ENCODE measurements at places on chromosomes 1 and 21.

- no peak for DNase-seq
These were observed 2.1 kb upstream of the KLHDC9 start for GRCh38 chr1:161096015-161096414.

- DNase-seq: no peak
These were observed 12.8 kb downstream of the PSRC1 start for GRCh38 chr1:109269981-109270622.

DNA sequence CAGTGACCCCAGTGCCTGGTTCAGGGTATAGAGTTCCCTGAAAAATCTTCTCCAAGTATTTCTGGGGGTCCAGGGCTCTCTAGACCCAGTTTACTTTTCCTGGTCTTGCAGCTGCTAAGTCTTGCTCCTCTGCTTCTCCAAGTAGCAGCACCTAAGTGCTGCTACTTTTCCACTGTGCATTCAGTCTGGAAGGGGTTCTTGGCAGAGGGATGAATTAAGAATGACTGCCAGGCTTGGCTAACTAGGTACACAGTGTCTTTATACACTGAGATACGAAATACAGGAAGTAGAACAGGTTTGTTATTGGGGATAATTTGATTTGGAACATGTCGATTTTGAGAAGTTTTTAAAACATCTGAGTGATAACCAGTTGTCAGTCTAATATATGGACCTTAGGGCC is 24.2 kb upstream of the ERICH3 start:
- no peak for DNase-seq

- no peak for DNase-seq
These were observed 62.6 kb downstream of the ROR1 start for GRCh38 chr1:63836374-63836773.

DNA sequence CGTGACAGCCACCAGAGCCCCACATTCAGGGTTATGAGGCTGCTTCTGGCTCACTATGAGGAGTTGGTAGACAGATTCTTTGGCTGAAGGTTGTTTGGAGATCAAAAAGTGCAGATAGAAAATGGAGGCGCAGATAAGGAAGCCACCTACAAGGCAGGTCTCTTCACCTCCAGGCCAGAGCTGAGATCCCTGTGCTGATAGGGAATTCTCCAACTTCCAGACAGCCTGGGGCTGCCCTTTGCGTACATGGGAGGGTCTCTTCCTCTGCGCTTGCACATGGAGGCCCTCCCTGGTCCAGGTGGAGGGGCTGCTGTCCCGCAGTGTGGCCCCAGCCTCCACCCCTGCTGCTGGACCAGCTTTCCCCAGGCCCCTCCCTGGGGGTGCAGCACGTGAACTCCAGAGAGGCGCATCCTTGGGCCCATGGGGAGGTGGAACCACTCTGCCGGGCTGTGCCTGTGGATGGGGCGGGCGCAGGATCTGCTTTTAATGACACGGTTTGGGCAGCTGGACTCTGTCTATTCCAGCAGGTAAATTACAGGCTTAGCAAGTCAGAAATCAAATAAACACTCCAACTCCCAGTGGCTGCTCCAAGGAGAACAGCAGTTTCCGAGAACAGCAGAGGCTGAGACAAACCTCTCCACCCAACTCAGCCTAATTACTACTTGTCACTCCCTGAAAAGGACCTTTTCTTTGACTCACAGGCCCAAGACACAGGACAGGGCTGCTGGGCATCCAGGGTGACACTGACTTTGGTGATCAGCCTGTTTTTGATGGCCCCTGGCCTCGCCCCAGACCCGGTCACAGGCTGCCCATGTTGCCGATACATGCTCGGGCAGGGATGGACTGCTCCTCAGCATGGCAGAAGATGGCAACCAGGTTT is 12.4 kb downstream of the OXCT2 start:
- no peak for DNase-seq

DNA sequence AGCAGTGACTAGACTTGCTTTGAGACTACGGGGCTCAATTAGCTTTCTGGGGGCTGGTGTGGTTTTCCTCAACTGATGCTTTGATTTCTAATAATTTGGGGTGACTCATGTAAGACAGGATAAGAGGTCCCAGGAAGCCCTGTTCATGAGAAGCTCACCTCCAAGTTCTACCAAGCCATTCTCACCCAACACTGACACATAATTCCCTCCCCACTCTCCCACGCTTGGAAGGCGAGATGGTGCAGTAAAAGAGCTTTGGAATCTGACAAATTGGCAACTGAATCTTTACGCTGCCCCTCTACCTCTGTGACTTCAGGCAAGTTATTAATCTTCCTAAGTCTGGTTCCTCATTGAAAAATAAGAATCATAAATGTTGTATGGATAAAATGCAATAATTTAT is 299.1 kb upstream of the DUSP10 start:
- no peak for DNase-seq

DNA sequence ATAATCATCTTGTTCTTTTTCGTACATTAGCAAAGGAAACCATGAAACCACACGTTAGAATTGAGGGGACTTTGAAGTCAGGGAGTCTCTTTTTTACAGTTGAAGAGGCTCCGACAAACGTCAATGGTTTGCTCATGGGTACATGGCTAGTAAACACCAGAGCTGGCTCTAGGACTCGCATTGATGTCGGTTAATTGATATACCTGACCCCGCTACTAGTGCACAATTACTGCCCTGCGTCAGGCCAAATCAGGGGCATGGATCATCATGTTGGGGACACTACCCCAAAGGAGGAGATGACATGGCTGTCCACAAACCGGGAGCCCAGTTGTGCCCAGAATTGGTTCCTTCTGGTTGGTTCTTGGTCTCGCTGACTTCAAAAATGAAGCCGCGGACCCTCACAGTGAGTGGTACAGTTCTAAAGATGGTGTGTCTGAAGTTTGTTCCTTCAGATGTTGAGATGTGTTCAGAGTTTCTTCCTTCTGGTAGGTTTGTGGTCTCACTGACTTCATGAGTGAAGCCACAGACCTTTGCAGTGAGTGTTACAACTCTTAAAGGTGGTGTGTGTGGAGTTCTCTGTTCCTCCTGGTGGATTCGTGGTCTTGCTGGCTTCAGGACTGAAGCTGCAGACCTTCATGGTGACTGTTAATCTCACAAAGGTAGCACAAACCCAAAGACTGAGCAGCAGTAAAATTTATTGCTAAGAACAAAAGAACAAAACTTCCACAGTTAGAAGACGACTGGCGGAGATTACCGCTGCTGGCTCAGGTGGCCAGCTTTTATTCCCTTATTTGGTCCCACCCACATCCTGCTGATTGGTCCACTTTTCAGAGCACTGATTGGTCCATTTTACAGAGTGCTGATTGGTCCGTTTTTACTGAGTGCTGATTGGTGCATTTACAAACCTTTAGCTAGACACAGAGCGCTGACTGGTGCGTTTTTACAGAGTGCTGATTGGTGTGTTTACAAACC is 126.9 kb upstream of the ERRFI1 start:
- DNase-seq: no peak

DNA sequence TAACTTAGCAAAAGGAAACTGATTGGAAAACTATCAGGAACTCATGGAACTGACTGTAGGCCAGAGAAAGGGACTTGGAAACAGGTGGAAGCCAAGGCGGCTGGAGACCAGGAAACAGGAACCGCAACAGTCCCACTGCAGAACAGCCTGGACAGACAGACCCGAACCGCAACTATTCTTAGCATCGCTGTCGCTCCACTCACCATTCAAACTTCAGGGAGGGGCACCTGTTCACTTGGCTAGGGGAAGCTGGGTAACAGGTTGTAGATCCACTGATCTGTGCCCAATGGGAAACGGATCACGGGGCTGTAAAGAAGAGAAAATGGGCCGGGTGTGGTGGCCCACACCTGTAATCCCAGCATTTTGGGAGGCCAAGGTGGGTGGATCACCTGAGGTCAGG is 61.9 kb downstream of the CLSTN1 start:
- no peak for DNase-seq

- DNase-seq: no peak
These were observed 158.8 kb downstream of the URB2 start for GRCh38 chr1:229784834-229785233.

- peak; percentile 67 for DNase-seq
These were observed 207.6 kb upstream of the NFIA start for GRCh38 chr1:60874718-60875117.
